ENCODE measurements at places on chromosomes 2 and 18.

- no peak for DNase-seq
These were observed 430.1 kb downstream of the FBXO15 start for GRCh38 chr18:73717570-73717969.

DNA sequence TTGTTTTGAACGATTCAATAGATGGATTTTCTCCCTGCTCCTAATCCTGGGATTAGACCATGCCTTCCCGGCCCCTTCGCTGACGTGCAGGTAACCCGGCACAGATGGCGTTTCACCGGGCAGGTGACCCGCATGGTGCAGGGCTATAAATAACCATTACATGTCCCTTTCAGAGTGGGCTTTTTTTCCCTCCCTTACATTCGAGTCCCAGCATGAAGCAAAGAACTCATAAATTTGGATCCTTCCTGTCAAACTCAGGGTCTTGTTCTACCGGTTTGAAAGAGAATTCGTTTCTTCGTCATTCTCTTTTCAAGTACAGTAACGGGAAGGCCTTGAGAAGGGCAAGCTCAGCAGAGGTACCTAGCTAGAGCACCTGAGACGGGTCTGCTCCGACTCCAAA lies 46.1 kb downstream of the EDAR start:
- DNase-seq: no peak

DNA sequence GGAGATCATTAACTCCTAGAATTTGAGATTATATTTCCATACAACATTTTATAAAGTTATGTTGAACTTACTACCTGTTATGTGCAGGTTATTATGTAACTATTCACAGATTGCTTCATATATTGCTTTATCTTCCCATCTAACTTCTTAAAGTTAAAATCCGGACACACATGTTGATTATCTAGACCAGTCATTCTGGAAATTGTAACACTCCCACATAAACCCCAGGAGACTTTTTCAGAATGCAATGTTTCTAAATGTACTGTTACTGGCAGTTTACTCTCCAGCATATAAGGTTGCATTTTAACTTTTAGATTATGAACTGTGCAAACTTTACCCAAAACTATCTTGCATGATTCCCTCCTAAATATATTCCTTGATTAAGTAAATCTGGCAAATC lies 70.5 kb upstream of the FAM117B start:
- DNase-seq: no peak

- DNase-seq: peak; percentile 54
These were observed 55.1 kb upstream of the MAP4K3 start for GRCh38 chr2:39492095-39492590.

DNA sequence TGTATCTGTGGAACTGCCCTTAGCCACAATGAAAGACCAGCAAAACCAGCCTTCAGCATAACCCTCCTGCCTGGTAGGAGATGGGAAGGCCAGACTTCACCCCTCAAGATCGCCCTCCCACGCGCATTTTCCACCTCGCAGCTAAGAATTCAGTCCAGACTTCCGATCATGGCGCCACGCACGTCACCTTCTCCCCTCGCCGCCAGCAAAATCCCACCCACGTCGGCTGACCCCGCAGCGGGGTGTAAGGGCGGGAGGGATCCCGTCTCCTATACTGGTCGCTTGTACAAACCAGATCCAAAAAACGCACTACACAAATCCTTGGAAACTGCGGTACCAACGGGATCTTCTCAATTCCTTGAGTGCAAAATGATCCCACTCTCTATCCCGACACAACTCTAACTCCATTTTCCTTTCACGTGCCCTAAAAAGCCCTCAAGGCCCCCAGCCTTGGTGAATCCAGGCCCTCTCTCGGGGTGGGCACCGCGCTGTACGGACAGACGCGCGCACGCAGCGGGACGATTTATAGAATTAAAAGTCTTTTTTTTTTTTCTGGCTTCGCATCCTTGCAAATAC lies 1.0 kb upstream of the BMPR2 start:
- peak; percentile 40 for DNase-seq

- no peak for DNase-seq
These were observed 299.3 kb downstream of the RND3 start for GRCh38 chr2:150188177-150188576.

GRCh38 chr2:200798514-200798913 lies 13.2 kb upstream of the BZW1 start:
- no peak for DNase-seq

DNA sequence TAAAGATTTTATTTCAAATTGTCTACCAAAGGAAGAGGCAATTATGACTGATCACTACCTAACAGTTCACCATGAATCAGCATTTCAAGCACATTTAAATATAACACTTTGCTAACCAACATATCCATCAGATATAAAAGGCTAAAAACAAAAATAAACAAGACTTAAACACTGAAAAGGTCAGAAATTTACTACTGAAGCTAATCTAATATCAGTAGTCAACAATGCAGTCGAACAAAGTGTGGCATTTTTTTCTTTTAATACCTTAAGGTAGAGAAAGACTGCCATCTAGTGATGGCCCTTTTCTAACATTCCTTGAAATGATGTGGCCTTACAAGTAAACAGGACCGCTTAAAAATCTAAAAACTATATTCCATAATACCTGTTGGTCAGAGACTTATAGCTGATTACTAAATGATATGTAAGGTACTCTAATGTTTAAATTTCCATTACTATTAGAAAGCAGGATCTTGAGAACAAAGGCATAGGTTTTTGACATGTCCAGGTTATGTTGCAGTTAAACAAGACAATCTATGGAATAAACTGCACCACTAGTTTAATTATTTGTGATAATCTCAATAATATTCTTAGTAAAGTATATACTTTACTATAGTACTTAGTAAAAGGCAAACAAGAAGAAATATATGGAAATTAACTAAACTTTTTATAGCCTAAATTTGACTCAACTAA lies 80.0 kb downstream of the EXOC6B start:
- DNase-seq: no peak

DNA sequence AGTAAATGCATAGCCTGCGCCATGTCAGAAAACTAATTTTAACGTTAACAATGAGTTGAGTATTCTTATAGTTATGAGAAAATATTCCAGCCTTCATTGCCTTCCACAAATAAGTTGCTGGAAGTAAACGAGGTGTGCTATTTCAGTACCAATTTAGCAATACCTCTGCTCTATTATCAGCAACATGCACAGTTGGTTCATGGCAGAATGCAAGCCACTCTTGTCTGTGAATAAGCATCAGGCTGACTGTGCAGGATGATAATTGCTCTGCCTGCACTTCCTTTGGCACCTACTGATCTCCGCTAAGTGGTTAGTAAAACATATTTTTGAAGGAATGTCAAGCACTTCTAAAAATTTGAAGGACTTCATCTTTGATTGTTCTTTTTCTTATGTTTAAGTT lies 261.9 kb upstream of the SIX3 start:
- no peak for DNase-seq

DNA sequence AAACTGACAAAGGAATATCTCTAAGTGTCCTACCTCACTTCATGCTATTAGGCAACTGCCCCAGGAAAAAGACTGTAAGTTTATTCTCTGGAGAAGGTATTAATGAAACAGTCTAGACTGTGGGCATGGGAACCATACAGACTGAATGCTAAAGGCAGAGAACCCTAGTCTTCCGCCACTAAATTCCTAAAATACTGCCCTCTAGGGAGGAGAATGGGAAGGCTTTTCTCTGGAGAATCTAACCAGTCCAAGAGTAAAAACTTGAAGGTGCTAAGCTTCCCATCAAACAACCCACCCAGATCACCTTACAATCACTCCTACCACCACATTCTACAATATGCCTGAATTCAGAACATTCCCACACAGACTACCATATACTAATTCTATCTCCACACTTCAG lies 3.4 kb downstream of the SRBD1 start:
- no peak for DNase-seq

DNA sequence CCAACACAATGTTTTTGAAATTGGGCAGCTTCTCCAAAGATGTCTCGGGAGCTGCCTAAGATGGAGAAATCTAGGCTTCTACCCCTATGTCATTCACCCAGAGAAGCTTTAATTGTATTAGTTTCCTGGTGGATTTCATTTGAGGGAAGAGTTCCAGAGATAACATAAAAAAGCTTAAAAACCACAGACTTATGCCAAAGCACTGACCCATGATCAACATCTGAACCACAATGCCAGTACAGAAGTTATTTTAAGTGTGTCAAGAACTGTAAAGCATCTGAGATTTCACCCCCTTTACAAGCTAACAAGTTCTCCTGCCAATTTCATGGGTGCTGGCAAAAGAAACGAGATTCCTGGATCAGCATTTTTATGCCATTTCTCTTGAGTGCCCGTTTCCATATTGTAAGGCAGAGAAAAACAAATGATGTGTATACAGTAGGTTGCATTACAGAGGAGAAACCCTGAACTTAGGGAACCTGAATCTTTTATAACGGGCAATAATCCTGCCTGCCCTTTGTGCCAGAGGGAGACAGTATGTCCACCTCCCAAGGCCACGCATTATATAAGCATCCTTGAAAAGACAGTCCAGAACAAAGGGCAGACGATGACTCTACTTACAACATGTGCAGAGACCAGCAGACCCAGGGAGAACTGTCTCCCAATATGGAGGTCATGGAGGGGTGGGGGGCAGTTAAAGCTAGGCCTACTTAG lies 44.1 kb downstream of the MREG start:
- no peak for DNase-seq

DNA sequence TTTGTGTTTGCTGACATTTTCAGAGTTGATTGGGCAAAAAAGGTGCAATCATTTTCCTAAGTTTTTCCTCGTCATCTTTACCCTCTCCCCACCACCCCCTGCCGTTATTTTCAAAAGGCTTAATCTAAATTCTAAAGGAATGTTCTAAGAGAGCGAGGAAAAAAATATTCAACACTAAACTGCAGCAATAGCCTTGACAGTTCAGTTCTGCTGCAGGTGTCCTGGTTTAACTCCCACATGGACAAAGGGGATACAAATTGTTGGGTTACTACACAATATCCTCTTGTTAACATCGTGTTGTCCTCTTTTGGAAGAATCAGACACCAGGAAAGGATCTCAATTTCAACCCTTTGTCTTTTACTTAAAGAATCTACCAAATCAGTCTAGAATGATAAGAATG lies 696.5 kb downstream of the NRXN1 start:
- no peak for DNase-seq

DNA sequence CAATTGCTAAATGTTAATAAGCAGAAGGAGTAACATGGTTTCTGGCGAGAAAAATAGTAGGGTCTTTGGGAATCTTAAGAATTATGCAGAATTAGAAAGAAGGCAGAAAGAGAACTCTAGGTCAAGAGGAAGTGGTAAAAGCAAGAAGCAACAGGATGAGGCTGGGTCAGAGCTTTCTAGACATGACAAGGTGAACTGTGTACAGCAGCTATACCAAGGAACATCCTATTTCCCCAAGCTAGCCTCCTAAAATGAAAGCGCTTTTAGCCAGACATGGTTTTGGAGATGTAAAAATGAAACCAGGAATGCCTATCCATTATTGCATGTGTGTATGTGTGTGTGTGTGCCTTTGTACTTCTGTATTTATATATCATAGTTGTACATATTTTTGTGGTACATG lies 42.3 kb upstream of the STAT1 start:
- peak; percentile 83 for DNase-seq

- DNase-seq: peak; percentile 39
These were observed 28.1 kb upstream of the SATB2 start for GRCh38 chr2:199485732-199486335.

GRCh38 chr2:12666445-12666844 lies 50.3 kb upstream of the TRIB2 start:
- no peak for DNase-seq

GRCh38 chr18:51279367-51279984 lies 82.0 kb upstream of the MEX3C start:
- no peak for DNase-seq

- no peak for DNase-seq
These were observed 18.2 kb upstream of the CABYR start for GRCh38 chr18:24120676-24121075.

GRCh38 chr18:40437517-40437916 lies 1517.5 kb upstream of the PIK3C3 start:
- no peak for DNase-seq

- DNase-seq: no peak
These were observed 1.2 kb downstream of the MYL12A start for GRCh38 chr18:3248658-3249359.

DNA sequence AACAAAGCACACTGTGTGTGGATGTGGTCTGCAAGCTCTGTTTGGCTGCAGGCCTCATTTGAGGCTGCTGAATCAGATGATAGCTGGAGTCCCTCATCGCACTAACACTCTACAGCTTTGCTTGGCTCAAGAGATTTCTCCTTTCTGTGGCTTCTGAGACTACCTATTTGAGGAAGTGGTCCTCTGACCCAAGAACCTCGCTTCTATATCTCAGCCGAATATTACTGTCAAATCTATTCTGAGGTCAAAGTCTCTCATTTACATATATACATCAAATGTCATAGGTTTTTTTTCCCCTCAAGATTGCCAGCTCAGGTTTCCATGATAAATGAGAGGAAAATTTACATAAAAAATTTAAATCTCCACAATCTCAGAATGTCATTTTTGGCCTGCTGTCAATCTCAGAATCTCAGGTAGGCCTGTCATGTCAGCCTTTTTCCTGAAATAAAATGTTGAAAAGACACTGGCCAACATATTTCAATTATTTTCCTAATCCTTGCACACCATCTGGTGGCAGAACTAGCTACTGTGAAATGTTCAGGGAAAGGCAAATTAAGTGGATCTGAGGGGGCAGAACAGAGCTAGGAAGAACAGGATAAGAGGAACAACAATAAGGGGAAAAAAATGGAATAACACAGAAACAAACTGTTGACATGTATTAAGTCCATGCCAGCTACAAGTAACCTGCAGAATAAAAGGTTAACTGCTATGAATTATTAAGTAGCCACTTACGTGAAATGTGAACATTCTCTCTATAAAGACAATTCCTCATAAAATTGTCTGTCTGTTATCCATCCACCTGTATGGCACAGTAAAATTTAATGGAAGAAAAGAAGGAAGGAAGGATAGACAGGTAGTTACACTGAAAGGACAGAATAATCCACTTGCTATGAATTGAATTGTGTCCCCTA lies 39.3 kb downstream of the AP1S3 start:
- DNase-seq: no peak

DNA sequence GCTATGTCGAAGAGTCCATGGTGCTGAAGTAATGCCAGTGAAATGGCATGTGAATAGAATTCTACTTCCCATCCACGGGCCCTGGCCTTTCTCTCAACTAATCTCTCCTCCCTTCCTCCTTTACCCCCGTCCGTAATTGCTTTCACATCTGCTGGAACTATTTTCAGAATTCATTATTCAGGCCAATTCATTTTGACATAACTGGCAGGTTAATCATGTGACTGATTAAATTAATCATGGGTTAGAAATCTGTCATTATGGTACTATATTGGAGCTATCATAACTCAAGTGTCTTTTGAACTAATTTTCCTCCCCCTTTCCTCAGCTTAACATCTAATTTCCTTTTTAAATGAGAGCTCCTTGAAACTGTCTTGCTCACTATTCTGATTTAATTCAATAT lies 66.9 kb downstream of the ZDBF2 start:
- no peak for DNase-seq

DNA sequence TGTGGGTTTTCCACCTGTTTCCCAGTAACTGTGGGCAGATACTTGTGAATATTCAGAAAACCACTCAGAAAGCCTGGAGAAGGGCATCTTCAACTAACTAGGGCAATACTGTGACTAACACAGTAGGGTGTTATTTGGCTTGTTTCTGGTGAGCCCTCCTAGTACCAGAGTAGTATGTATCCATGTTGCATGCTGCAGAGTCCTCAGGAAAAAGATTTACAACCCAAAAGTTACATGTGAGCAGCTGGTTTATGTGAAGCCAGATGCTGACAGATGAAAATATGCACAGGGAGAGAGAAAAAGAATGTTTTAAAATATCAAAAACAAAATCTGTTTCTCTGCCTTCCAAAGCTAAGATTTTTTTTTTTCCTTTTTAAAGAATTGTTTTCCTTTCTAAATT lies 333.2 kb upstream of the UBE2E3 start:
- no peak for DNase-seq

GRCh38 chr2:160015746-160016145 lies 46.7 kb downstream of the PLA2R1 start:
- no peak for DNase-seq
